Midbrain (tissue), 1 donor: ENCODE measurements at places on chromosomes 1 and 21.

DNA sequence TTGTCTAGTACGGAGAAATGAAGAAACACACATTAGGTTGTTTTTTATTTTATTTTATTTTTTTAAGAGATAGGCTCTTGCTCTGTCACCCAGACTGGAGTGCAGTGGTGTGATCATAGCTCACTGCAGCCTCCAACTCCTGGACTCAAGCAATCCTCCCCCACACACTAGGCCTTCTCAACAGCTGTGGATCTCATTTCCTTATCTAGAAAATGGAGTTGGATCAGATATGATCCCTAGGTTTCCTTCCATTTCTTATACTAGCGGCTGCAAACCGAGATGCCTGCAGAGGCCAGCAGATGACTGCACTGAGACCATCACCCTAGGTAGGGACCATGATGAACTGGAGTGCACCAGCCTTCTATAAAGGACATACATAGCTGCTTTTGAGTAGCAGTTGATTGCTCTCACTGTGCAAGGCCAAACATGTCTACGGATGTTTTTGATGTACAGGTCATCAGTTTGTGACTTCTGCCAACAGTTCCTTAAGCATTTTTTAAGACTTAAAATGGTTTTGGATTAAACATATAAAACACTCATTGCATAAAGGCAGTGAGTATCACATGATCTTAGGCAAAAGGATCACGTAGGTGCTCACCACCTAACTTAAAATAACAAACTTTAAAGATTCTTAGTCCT is 11.4 kb upstream of the KLHL12 start:
- no peak for DNase-seq

DNA sequence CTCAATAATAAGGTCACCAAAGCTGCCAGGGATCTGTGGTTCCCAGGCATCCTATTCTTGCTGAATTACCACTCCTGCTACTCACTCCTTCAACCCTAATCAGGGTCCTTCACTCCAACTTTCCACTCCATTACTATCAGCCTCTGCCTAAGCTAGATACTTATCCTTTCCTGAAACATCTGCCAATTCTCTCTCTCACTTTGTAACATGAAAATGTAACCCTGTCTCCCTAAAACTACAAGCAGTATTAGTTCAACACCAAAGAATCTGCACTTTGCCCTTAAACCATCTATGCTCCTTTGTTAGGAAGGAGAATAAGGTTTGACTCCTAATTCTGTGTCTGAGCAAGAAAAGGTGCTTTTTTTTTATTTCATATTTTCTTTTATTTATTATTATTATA is 15.5 kb upstream of the CXADR start:
- DNase-seq = no peak

GRCh38 chr1:58432851-58433668 is 113.5 kb downstream of the OMA1 start:
- DNase-seq = no peak

DNA sequence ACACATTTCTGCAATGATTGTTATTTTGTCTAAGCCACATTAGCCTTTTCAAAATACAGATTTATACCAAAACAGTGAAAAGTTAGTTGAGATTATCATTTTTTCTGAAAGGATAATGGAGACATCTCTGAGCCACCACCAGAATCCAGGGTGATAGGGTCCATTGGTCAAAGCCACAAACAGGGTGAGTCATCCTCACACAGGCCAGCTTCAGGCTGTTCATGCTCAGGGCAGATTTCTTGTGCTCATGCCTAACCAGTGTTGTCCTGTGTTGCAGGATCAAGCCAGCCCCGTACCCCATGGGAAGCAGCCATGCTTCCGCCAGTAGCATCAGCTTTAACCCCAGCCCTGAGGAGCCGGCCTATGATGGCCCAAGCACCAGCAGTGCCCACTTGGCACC is 13.4 kb downstream of the ELOA start:
- no peak for DNase-seq

DNA sequence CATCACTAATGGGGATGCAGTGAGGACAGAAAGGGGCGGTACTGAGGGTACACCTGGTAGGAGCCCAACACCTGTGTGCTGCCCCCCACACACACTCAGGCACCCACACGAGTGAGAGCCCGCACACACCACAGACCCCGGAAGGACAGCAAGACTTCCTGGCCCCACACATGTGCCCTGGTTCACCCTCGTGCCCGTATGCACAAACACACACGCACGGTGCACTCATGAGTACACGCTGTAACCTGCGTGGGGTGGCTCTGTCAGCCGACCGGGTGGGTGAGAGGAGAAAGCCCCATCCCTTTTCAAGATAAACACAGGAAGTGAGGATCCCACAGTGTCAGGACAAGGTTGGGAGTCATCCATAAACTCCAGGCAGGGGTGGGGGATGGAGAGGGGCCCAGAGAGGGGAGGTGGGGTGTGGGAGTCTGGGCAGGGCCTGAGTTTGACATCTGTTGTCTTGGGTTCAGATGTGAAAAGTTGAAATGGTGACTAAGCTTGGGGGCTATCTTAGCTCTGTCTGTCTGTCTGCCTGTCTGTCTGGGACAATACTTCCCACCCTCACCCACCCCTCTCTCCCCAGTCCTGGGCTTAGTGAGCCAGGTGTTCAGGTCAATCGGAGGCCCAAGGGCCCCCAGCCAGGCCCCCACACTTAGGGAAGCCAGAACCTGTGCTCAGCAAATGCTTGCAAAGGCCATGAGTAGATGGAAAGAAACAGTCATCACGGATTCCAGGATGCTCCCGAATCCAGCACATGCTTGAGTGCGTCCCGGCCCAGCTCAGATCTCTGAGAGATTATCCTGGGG is 119.8 kb upstream of the ZBTB40 start:
- no peak for DNase-seq

DNA sequence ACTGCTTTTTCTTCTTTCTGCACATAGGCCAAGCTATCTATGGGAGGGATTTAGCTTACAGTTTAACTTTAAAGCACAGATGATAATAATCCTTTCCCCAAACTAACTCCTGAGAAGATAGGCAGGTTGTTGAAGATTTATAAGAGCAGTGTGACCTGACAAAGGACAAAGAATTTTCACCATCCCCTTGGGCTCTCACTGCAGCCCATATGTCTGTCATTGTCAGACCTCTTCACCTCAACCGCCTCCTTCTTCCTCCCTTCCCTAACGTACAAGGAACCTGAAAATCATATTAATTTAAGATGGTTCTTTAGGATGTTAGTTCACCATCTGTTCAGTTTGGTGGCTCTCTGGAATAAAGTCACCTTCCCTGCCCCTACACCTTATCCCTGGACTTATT is 5.0 kb downstream of the RNU1-2 start:
- DNase-seq = no peak
